ENCODE measurements at places on chromosomes 12 and 14. TPM values are rescaled to one million over a fixed set of nuclear protein-coding genes. Genes with fewer than 3 reads are reported as not detected.

CIROP gene
- polyA plus RNA-seq = not detected

SERPINA12 gene
- not detected for polyA plus RNA-seq

TAS2R9 gene
- polyA plus RNA-seq = not detected

PTPRB gene
- polyA plus RNA-seq = 1.8 TPM

BDKRB1 gene
- not detected for polyA plus RNA-seq

TGM1 gene
- not detected for polyA plus RNA-seq

GLS2 gene
- polyA plus RNA-seq = 0.57 TPM

CNTN1 gene
- polyA plus RNA-seq = not detected

ACYP1 gene
- 14.1 TPM for polyA plus RNA-seq

FAIM2 gene
- polyA plus RNA-seq = 0.77 TPM

Measured in immature natural killer cell (primary cell).